Stimulated activated CD8-positive, alpha-beta memory T cell treated with anti-CD3 and anti-CD28 coated beads, Interleukin-4, amount 100 ng/mL, for 1 hour (primary cell): ENCODE measurements at places on chromosomes 16 and 17.

DNA sequence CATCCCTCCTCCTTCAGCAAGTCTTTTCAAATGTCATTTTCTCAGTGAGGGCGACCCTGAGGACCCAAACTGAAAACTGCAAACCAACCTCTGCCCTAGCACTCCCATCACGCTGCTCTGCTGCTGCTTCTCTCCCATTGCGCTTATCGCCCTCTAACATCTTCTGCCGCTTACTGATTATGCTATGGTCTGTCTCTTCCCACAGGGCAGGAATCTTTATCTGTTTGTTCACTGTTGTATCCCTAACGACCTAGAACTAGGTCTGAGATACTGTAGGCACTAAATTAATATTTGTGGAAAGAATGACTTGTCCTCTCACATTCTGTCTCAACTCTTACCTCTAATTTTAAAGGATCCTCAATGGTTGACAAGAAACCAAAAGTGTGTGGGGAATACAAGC is 12.5 kb downstream of the ZSCAN32 start:
- no peak for DNase-seq

GRCh38 chr16:70529051-70529777 is 5.6 kb downstream of the SF3B3 start:
- DNase-seq, result no peak

DNA sequence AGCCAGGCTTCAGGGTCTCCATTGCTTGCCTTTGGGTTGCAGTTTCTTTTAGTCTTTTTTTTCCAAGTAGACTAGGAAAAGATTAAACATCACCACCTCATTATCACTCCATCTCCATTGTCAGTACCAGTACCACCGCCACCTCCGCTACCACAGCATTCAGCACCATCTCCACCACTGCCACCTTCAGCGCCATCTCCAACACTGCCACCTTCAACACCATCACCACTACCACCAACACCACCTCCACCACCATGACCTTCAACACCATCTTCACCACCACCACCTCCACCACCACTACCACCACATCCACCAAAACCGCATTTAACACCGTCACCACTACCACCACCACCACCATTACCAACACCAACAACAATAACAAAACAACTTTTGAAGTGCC is 141.5 kb upstream of the MPHOSPH6 start:
- DNase-seq, result no peak

- no peak for DNase-seq
Observed at GRCh38 chr16:66228792-66229191, 137.7 kb upstream of the CDH5 start.

- no peak for DNase-seq
Observed at GRCh38 chr17:69947027-69947759, 127.8 kb upstream of the KCNJ16 start.

- no peak for DNase-seq
Observed at GRCh38 chr16:89119661-89120141, 26.0 kb downstream of the ACSF3 start.

DNA sequence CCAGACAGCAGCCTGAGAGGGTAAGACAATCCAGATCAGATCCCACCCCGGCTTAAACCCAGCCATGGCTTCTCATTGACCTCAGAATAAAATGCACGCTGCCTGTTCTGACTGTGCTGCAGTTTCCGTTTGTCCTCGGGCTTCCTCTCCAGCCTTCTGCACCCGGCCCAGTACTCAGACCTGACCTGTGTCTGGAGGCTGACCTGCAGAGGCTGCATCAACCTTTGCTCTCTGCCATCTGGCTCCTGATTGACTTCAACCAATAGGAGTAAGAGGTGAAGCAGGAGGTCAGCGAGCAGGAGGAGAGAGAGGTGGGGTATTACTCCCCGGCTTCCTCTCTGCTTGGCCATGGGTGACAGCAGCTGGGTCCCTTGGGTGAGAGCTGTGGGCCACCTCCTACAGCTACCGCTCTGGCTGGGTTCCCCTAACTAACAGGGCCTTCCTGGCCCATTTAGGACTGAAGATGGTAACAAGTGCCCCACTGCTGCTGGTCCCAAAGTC is 46.7 kb downstream of the C16orf82 start:
- no peak for DNase-seq

- DNase-seq, result no peak
Observed at GRCh38 chr17:29434550-29434949, 44.4 kb downstream of the TAOK1 start.

DNA sequence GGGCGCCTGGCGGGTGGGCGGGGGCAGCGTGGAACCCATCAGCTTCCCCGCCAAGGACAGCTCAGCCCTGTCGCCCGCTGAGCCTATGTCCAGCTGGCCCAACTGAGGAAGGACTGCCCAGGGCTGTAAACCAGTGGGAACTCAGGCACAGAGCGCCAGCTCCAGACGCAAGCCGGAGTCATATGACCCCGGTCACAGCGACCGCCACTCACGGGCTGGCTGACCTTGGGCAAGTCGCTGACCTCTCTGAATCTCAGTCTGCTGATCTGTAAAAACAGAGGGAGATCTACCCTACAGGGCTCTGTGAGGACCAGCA is 170.0 kb downstream of the C16orf78 start:
- DNase-seq, result no peak

GRCh38 chr16:869823-870641 is 69.5 kb upstream of the GNG13 start:
- DNase-seq, result no peak

- DNase-seq, result no peak
Observed at GRCh38 chr17:27888067-27888466, 5.1 kb downstream of the LYRM9 start.

- DNase-seq, result no peak
Observed at GRCh38 chr16:51161440-51162195, 10.5 kb upstream of the SALL1 start.

DNA sequence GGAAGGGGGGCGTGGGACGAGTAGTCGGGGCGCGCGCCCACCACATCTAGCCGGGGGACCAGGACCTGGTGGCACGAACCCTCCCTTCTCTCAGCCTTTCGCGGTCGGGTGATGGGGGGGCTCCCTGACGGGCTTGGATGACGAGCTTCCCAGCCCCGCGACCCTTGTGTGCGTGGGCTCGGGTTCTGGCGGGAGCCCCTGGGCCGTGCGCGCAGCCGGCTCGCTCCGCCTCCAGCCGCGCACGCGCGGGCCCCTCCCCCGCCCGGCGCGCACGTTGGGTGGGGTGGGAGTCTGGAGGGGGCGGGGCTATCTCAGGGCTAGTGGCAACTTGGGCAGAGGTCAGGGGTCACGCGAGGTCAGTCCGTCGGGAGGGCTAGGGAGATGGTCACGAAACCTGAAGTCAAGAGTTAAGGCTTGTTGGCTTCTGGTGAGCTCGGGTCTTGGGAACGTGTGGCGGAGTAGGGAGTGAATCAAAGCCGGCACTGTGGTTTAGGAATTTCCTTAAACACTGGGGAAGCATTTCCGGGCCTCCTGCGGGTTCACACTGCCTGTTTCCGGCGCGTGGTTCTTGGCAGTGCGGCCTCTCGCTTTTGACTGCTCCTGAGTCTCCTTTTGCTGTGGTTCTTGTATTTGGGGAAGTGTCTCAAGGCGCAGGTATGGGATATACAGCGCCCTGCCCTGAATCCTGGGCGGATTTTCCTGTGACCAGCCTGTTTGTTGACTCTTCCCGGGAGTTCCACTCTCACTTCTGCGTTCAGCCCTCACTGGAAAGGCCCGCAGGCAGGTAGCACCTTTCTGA is at the start of gene SRCAP:
Gene SRCAP, plus strand, starts transcription at position 356 of the 799 bp plus-strand sequence. CDS start 1,654 bp downstream, outside the sequence.
- DNase-seq, result peak; percentile 59

GRCh38 chr16:86343796-86344585 is 166.3 kb upstream of the FOXF1 start:
- DNase-seq, result no peak

GRCh38 chr17:34638526-34639260 is 59.3 kb downstream of the TMEM132E start:
- no peak for DNase-seq

- DNase-seq, result no peak
Observed at GRCh38 chr17:3222505-3222904, 15.0 kb downstream of the OR1A1 start.

DNA sequence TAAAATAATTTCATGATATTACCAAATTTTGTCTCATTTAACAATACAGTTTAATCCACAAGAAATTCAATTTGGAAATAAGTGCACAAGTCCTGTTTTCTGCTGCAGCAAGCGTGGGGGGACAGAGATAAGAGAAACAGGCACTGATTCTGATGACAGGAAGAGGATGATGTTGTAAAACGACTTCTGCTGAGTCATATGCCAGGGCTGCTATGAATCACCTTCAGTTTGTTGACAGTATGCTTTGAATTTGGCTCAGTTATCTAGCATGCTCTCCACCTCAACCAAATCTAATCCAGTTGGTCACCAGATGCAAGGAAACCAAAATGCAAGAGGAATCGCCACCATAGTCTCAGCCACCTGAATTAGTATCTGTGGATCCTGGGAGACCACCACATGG is 244.1 kb upstream of the MON1B start:
- no peak for DNase-seq

DNA sequence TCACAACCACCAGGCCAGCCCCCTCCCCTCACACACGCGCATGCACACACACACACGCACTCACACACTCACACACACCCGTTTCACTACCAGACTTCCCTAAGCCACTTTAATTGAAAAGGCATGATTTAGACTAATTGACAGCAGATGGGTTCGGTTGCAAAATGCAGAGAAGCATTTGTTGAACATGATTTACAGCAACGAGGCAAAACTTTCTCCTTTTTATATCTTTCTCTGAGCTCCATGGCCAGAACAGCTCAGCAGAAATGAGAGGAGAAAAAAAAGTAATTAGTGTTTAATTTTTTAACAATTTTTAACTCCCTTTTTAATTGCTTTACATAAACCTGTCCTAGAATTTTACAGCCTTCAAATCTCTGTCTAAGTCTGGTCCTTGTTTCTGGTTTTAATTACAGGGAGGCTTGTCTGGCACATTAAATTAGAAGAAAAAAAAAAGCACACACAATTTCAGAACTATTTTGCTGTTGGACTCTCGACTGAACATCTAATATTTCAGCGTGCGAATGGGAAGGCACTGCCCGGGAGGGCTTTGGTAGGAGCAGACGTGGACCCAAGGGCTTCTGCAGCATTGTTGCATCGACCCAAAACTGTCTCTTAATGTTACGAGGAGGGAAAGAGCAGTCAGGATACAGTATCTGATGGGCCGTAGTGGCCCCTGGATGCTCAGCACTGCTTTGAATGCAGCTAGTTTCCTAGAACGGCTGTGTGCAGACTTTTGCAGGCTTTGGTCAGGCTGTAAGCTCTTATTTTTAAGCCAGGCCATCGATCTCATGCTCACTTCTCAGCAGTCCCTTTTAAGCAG is 255.9 kb downstream of the SOX9 start:
- no peak for DNase-seq

DNA sequence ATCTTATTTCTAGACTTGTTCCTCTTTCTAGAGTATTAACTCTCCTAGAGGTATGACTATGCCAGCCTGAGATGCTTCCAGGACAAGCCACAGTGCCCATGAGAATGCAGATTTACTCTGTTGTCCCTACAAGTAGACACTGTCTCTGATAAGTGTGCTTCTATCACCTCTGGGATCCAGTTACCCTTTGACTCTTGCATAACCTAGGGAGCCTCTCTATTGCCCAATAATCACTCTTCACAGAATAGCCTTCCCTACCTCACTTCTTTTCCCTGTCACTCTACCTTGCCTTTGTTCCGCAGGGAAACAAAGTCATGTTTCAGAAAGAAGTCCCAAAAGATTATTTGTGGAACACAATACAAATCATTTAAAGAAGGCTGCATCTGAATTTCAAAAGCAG is 1.6 kb upstream of the KRT34 start:
- no peak for DNase-seq

GRCh38 chr17:693791-694638 is 20.6 kb downstream of the VPS53 start:
- DNase-seq, result no peak

DNA sequence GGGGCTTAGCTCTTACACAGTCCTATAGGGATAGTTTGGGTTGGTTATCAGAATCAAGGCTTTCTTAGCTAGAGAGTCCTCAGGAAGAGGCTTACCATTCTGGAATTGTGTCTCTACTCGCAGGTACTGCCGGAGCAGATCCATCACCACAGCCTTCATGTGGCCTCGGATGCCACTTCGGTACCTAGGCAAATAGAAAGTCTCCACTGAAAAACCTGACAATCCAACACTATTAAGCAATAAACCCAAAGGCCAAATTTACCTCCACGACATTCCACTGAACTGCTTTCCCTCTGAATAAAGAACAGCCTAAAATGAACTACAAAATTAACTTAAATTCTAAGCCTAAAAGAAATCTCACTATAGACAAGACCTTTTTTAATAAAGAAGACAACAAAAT is 135.4 kb upstream of the C17orf78 start:
- DNase-seq, result no peak

GRCh38 chr17:43864161-43864984 is 17.4 kb downstream of the CD300LG start:
- no peak for DNase-seq

DNA sequence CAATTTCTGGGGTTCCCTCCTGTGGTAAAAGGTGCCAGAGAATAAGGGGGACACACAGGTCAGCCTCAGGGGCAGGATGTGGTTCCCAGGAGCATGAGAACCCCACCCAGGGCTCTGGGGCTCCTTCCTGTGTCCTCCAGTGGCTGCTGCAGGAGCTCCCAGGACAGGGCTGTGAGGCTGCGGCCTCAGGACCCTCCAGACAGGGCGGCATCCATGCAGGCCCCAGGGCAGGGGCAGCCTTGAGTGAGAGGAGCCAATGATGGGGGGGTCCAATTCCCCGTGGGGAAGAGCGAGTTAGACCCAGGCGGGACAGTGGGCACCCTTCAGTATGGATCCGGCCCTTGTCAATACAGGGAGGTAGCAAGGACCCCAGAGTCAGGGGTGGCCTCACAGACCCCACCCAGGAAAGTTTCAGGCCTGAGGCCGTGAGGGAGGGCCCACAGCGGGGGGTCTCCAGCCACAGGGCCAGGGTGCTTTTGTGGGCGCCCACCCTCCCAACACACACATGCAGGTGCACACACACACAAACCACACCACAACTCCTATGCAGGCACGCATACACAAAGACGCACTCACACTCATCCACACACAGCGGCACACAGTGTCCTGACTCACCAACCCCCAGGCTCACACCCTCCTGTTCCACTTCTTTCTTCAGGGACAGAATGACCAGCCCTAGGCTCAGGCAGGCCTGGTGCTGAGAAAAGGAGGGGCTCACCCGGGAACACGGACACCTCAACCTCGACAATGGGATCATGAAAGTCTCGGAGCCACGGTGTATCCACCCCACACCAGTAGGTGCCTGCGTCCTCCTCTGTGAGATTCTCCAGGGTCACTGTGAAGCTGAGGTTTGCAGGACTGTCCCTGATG is 1.8 kb downstream of the CD300C start:
- no peak for DNase-seq
